ENCODE measurements at places on chromosomes 13 and 19.

DNA sequence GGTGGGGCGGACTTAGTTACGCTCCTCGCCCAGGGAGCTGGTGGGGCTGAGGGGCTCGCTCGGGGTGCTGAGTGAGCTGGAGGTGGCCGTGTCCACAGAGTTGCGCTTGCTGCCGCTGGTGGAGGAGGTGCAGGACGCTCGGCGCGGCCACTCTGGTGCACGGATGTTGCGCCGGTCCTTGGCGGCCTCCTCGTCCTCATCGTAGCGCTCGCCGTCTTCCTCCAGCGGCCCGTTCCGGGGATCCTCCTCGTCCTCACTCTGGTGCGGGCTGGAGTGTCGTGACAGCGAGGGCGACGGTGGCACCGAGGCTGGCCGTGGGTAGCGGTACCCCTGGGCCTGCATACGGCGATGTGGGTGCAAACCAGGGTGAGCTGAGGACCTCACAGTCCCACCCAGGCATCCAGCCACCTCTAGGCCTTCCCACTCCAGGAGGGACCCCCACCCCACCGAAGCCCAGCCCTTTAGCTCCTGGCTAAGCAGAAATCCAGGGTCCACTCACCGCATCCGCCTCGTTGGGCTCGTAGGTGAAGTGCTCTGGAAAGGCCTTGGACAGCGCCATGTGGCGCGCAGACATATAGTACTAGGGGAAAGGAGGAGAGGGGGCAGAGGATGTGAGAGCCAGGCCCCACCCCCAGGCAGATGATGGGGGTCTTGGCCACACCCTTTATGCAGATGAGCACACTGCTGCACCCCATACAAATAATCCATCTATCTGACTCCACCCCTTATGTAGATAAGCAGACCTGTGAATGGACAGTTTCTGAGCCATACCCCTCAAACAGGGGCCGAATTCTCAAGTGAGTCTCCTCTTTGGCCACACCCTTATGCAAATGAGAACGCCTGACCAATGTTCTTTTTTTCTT lies 4.4 kb downstream of the FTL start:
- no peak for DNase-seq

DNA sequence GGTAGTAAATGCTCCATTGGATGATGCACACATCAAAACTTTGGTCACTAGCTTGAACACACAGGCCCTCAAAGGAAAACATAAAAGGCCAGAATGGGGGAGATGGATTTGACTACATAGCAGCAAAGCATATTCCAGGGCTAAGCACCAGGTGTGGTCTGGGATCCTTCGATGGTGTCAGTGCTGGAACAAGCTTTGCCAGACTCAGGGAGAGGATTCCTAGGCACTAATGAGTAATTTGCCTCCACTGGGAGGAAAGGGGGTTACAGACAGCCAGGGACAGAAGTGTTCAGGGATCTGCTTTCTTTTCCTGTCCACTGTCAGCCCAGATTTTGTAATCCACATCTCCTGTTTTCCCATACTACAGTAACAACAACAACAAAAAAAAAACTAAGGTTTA lies 157.2 kb upstream of the OBI1 start:
- DNase-seq: no peak

DNA sequence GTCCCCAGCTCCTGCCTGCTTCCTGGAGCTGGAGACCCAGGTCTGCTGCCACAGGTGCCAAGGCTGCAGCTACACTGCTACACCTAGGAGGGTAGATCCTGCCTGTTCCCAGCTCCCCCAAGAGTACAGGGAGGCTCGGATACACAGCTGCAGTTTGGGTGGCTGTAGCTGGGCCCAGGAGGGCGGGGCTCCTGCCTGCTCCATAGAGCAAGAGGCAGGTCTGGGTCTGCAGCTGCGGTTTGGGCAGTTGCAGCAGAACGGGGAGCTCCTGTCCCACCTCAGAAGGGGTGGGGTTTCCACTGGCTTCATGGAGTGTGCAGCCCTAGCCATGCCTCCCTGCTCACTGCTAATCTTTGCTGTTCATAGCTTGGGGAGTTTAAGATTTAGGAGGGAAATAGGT lies 199.0 kb downstream of the NUFIP1 start:
- no peak for DNase-seq

DNA sequence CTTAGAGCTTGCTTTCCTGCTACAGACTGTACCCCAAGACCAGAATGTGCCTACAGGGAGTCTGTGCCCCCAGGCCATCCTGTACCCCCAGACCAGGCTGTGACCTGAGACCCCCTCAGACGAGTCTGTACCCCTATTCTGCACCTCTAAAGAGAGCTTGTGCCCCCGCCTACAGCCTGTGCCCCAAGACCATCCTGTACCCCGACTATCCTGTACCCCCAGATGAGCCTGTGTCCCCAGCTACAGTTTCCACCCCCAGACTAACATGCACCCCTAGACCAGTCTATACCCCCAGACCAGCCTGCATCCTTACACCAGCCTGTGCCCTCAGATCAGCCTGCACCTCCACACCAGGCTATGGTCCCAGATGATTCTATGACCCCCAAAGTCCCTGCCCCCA lies 2.0 kb downstream of the CACNG6 start:
- no peak for DNase-seq

GRCh38 chr19:2376784-2377519 lies 16.9 kb downstream of the TMPRSS9 start:
- no peak for DNase-seq

DNA sequence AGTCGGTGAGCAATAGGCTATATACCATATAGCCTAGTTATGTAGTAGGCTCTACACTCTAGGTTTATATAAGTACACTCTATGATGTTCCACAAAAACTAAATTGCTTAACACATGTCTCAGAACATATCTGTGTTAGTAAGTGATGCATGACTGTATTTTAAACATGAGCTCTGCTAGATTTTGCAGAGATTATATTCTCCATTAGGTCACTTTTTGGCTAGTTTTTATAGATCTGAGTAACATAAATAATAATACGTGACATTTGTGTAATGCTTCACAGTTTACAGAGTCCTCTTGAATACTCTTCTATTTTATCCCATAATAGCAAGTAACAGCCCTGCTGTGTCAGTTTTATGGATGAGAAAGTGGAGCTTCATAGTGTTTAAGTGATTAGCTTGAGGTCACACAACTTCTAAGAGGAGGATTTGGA lies 47.8 kb downstream of the NDFIP2 start:
- DNase-seq: no peak

GRCh38 chr19:14632286-14632685 lies 42.4 kb downstream of the ADGRE3 start:
- DNase-seq: no peak

DNA sequence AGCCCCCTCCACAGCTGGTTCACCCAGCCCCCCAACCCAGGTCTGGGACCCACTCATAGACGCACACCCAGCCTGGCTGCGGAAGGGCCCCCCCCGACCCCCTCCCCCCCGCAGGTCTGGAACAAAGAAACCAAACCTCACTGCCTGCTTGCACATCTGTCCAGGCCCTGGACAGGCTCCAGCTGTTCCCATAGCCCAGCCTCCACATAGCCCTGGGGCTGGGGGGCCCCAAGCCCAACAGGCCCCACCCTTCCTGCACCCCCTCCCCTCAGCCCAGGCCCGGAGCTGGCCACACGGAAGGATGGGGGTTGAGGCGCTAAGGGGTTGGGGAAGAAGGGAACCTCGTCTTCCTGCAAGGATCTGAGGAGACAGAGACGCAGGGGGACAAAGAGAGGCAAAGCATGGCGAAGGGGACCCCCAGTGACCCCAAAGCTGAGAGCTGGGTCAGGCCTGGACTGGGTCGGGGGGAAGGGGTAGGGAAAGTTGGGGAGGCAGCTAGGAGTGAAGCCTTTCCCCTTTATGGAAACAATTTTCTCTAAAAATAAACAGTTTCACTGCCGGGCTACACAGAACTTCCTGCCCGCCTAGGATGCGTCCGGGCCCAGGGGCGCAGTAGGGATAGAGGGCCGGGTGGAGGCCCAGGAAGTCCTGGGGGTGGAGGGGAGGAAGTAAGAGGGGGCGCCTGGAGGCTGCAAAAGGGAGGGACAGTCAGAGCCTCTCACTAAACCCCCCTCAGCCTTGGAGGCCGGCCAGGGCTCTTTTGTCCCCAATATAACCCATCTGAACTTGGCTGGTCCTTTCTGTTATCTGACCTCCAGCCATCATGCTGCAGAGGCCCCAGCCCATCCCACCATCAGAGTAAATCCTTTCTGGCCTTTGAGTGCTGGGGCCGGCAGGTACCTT lies 2.4 kb downstream of the KANK2 start:
- DNase-seq: no peak

GRCh38 chr13:88601949-88602348 lies 930.8 kb downstream of the SLITRK5 start:
- DNase-seq: no peak

- DNase-seq: no peak
Measured at GRCh38 chr13:110361365-110361911, 54.4 kb downstream of the COL4A2 start.

DNA sequence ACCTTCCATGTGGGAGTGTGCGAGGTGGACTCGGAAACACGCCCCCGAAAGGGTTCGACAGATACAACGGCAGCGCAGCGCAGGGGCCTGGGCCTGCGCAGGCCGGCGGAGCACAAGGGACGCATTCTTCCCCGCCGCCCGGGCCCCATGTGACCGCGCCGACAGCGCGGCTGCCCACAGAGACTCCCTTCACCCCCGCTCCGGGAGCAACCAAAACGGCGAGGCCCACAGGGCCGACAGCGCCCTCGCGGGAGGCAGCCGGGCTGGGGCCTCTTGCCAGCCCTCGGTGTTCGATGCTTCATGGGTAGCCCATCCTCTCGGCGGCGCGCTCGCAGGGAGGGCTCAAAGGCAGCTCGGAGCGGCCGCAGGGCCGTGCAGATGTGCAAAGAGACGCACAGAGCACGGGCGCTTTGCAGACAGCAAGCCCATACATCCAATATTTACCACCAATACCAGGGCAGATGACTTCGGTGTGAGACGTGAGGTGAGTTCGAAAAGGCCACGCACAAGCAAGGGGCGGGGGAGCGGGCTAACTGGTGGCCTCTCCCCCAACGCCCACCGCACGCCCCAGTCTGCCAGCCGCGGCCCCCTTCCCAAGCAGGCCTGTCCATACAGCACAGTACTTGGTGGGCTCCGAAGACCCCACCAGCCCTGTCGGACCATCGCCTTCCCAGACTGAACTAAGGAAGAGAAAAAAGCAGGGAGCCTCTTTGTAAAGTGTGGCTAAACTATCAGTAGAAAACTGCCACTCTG lies 89.9 kb downstream of the CRYL1 start:
- DNase-seq: no peak

DNA sequence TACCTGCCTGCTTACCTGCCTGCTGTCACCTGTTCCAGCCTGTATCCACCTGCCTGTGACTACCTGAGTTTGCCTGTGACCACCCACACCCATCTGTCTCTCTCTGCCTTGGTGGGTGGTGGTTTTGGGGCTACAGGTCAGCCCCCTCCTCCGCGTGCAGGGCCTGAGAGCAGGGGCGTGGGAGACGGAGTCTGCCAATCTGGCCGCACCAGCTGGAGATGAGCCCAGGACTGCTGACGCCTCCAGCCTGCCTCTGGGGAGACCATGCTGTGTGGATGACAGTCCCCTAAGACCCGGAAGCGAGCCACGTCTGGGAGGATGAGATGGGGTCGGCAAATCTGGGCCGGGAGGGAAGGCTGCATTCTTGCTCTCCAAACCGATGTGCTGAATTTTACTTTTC lies 15.9 kb upstream of the KCTD15 start:
- DNase-seq: no peak

- DNase-seq: no peak
Measured at GRCh38 chr19:3518659-3519058, 12.5 kb downstream of the FZR1 start.

- DNase-seq: no peak
Measured at GRCh38 chr19:53519446-53519845, 18.5 kb upstream of the ZNF331 start.

- DNase-seq: no peak
Measured at GRCh38 chr19:2371656-2372055, 11.6 kb downstream of the TMPRSS9 start.

GRCh38 chr13:110106726-110107125 lies 200.2 kb downstream of the COL4A1 start:
- no peak for DNase-seq

DNA sequence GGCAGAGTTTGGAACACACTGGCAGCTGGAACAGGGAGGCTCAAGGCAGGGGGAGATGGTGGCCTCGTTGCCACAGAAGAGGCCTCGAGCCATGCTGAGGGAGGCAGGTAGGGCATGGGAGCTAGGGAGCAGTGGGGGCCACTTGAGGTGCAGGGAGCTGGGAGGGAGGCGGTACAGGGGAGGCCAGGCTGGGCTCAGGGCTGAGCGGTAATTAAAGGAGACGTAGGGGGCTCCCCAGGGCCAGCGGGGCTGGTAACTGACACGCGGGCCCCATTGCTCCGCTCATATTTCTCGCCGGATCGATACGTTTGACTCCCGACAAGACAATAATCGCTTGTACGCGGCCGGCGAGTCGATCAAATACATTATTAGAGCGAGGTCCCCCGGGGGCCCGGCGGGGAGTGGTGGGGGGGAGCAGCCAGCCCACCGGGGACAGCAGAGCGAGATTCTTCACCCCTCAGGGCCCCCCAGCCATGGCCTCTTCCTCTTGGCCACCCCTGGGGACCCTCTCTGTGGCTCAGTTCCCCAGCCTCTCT lies 2.4 kb upstream of the POU2F2 start:
- no peak for DNase-seq

- DNase-seq: no peak
Measured at GRCh38 chr19:42176649-42176989, 40.9 kb downstream of the DEDD2 start.

DNA sequence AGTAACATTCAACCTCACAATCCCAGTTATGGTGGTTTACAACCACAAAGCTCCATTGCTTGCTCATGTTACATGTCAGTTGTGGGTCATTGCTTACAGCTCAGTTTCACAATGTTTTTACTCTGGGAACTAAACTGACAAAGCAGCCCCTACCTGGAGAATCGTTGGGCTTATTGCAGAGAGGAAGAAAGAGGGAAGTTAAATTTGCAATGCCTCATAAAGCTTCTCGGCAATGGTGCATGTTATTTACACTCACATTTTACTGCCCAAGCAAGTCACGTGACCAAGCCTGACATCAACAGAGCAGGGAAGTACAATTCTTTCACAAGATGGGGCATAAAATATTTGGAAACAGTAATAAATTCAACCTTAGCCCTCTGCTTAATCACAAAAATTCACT lies 441.6 kb downstream of the TDRD3 start:
- DNase-seq: peak; percentile 52
